ENCODE measurements at places on chromosomes 7 and 10.

- DNase-seq, result no peak
Observed at GRCh38 chr7:138825049-138825721, 27.2 kb upstream of the ATP6V0A4 start.

DNA sequence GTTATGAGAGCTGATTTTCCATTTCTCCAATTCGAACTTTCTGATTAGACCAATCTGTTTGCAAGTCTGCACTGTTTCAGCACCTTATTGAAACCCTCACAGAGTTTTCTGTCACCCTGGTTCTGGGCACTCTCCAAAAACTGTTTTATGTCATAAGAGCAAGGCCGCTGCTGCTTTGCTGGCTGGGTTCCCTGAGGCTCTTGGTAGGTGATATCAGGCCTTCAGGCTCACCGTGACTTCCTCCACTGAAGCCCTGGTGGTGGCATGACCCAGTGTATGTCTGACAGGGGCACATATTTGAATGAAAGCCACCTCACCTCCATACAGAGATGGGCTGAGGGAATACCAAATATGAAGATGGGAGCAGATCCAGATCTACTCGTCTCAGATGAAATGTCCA is 8.3 kb downstream of the RABGEF1 start:
- no peak for DNase-seq

- DNase-seq, result peak; percentile 16
Observed at GRCh38 chr10:74103560-74104258, 46.9 kb downstream of the AP3M1 start.

GRCh38 chr7:156505876-156506275 is 134.7 kb upstream of the RNF32 start:
- DNase-seq, result no peak

GRCh38 chr10:77497748-77498147 is 139.9 kb downstream of the KCNMA1 start:
- no peak for DNase-seq

DNA sequence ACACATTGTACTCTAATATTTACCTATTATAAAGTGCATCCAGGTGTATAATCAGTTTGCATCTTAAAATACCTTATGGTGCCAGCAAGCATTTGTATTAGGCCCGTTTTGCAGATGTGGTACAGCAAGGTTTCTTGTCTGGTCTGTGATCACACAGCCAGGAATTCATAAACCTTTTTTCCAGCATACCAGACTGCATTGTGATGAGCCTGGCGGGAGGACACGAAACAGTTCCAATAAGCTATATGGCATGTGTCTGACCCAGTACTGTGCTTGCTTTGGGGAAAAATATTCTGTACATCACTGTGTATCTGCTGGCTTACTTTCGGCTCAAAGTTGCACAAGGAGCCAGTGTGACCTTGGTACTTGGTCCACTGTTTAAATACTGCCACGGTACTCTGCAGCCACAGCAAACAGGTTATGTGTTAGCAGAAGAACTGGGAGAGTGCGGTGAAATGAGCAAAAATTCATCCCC is 36.3 kb downstream of the CHN2 start:
- no peak for DNase-seq

DNA sequence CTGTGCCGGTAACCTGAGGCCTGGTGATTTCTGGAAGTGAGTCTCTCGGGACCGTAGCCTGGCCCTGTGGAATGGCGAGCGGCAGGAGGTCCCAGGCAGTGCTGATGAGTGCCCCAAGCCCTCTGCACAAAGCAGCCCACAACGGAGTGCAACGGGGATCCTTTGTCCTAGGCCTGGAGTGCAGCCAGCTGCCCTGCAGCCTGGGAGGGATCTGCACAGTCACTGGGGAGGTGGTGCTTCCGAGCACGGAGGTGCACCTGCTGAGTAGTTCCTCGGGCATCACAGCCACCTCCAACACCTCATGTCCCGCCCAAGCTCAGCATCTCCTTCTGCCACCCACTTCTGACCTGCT is 162.8 kb upstream of the ZMIZ1 start:
- no peak for DNase-seq

- DNase-seq, result no peak
Observed at GRCh38 chr10:70918851-70919530, 30.6 kb upstream of the PCBD1 start.

- peak; percentile 51 for DNase-seq
Observed at GRCh38 chr7:151117565-151117964, 31.3 kb downstream of the AGAP3 start.

- no peak for DNase-seq
Observed at GRCh38 chr10:30056767-30057355, 2.5 kb downstream of the JCAD start.

GRCh38 chr7:43888993-43889945 is 17.1 kb downstream of the URGCP start:
- DNase-seq, result no peak

GRCh38 chr7:68744036-68744435 is 854.2 kb upstream of the AUTS2 start:
- no peak for DNase-seq

- no peak for DNase-seq
Observed at GRCh38 chr10:63503395-63503794, 17.8 kb upstream of the REEP3 start.

DNA sequence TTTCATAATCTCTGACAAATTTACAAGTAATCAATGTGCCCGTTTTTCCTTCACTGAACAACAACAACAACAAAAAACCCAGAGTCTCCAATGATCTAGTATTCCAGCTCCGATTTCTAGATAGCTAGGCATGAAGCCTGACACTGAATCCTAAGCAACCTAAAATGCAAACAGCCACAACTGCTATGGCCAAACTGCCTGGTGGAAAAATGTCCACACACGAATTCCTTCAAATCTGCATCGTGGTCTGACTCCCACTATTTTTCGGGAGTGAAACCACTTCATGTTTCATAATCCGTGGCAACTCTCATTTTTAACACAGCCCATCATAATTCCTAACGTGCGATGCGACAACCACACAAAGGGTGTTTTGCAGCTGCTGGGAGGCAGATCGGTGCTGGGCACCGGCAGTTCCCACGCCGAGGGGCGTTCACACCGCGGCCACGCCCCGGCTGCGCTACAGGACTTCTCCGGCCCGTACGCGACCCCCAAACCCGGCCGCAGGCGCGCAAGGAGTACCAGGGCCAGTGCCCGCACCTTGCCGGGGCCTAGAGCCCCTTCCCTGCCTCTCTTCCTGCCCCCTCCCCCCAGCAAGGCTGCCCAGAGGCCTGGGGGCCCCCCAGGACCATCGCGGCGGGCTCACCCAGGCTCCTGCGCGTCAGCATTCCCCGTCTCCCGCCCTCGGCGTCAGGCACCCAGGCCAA is 814 bp downstream of the RUFY2 start:
- peak; percentile 14 for DNase-seq

DNA sequence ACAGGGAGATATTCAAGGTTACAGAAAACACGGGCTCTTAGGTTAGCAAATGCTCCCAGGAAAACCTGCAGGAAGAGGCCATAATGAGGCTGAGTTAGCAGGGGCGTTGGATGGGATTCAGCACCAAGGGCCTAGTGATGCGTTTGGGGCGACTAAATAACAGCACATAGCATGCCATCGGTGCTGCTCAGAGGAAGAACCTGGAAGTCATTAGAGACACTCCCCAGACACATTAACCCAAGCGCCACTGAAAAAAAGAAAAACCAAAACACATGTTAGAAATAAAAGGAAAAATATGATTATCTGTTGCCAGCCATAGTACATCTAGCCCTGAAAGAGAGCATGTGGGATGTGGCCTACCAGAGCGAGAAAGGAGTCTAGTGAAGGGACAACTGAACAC is 28.8 kb upstream of the OPALIN start:
- DNase-seq, result no peak

DNA sequence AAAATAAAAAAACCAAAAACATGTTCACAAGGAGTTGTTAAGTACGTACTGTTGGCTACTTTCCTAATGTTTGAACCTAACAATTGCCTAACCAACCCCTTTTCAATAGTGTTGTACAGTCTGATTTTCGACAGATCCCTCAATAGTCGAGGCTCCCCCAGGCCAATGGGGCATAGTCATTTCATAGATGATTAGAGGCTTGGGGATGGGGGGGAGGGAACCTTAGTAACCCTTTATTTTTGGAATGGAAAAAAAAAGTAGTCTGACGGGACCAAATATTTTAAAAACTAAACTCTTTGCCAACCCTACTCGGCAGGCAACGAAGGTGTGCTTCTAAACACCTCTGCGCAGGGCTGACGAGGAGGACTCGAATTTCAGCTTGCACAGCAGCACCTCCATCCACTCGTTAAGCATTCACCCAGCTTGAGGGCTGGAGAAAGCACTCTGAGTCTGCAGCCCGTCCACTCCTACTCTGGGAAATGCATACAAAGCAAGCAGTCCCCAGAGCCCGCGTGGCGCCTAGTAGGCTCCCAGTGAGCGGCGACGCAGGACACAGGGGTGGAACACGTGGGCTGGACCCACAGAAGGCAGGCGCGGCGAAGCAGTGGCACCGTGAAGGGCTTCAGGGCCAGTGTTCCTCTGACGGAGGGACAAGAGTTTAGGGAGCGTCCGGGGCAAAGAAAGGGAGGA is 899 bp downstream of the PUS7 start:
- peak; percentile 24 for DNase-seq

- no peak for DNase-seq
Observed at GRCh38 chr10:131852176-131852822, 48.5 kb upstream of the PPP2R2D start.

GRCh38 chr7:98785929-98786571 is 83.8 kb downstream of the TMEM130 start:
- DNase-seq, result no peak

- no peak for DNase-seq
Observed at GRCh38 chr10:100391163-100392002, 44.4 kb downstream of the SCD start.

DNA sequence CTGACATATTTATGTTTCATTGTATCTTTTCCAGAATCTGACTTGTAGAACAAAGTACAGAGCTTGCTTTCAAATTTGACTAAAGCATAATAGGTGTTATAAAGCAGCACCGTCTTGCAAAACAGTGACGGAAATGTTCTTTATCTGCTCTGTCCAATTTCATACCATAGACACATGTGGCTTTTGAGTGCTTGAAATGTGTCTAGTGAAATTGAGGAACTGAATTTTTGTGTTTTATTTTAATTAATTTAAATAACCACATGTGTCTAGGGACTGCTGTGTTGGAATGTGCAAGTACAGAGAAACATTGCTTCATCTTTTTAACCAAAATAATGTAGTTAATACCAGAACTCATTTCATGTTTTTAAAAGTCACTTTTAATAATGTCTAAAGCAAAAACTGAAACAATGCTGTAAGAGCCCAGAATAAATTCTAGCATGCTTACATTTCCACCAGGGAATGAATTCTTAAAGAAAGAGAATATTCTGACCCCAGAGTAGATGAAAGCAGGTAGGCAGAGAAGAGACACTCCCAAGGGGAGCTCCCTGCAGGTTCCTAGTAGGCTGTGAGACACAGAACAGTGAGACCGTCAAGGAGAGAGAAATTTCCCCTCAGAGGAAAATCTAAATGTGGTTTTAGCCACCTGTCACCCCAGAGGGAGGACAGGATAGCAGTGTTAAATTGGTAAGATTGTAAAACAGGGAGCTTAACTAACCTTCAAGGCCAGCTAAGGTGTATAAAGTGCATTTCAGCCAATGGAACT is 175.3 kb upstream of the KMT2E start:
- no peak for DNase-seq

DNA sequence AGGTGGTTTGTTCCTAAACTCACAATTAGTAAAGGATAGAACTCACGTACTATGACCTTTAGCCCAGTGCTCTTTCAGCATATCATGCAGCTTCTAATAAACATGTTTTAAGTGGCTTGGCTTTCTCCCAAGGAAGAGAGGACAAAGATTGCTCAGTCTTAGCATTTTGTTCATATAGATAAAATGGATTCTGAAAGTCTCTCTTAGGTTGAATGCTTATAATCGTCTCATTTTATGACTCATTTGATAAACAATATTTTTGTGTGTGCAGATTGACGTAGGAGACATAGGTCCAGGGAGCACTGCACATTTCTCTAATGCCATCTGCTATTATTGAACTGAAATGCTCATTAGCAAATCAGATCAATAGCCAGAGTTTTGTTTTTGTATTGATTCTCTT is 44.8 kb downstream of the GNAT3 start:
- no peak for DNase-seq

DNA sequence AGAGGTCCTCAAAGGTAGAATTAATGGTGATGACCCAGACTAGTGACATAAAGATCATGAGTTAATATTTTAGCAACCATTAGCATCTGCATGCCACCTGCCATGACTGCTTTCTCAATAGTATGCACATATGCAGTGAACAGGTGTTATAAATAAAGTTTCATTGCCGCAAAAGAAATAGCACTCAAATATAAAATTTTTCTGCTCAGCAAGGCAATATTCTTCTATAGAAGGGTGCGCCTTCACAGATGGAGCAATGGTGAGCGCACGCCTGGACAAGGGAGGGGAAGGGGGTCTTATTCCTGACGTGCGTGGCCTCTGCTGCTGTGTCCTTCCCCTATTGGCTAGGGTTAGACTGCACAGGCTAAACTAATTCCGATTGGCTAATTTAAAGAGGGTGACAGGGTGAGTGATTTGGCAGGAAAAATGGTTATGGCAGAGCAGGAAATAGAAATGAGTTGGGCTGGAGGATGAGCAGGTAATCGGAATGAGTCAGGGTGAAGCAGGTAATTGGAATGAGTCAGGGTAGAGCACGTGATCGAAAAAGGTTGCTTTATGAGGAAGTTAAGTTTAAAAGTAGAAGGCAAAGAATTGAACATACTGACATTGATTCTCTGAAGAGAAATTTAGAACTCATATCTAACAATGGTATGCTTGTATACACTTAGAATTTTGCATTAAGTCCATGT is 24.7 kb upstream of the TRIM24 start:
- DNase-seq, result no peak

GRCh38 chr7:70797109-70797514 is 334.8 kb upstream of the GALNT17 start:
- DNase-seq, result no peak

GRCh38 chr10:16817125-16818019 is at the start of gene RSU1:
TSS of gene RSU1 (minus strand) at chr10:16817424. CDS start at chr10:16817081, 343 bp downstream.
- peak; percentile 100 for DNase-seq

GRCh38 chr7:47549397-47549796 is 32.5 kb downstream of the TNS3 start:
- no peak for DNase-seq

GRCh38 chr7:121919986-121920385 is 47.0 kb downstream of the PTPRZ1 start:
- DNase-seq, result no peak

DNA sequence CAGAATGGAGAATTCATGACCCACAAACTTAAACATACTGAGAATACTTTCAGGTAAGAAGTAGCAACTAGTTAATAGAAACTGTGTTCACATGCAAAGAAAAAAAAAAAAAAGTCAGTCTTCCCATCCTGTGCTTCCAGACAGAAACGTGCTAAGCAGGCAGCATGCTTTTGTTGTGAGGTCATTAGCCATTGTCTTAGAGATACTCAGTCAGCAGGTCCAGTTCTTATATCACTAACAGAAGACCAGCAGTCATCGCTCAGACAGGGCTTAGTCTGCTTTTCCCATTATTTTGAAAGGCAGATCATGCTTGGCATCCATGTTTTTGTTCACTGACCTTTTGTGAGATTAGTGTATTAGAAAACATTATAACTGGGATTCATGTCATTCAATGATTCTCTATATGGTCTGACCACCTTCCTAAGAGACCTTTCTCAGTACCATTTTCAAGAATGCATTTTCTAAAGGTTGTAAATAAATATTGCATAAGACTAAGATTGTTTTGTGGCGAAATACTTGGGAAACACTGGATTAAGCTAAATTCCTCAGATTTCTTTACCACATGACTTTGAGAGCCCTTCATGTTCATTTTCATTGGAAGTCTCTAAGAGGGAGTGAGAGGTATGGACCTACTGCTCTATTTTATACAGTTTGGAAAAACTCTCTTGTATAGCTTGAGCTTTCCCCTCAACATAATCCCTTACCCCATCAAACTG is 45.0 kb upstream of the AGBL3 start:
- no peak for DNase-seq

- DNase-seq, result no peak
Observed at GRCh38 chr7:141418066-141418465, 133.1 kb upstream of the AGK start.

Data from CD4-positive, alpha-beta T cell treated with Interleukin-4 for 4 hours (primary cell).